PC-3 (cell line): ENCODE measurements at places on chromosomes 6 and 20. TPM values are rescaled to one million over a fixed set of nuclear protein-coding genes. Genes with fewer than 3 reads are reported as not detected.

SYCP2L gene
- 0.07 and 2.4 TPM in 2 replicates for total RNA-seq

SLC13A3 gene
- total RNA-seq, result not detected in 2 replicates

SLC16A10 gene
- total RNA-seq, result 0.69 and 2.9 TPM in 2 replicates

SLC4A11 gene
- total RNA-seq, result 23.7 and 26.8 TPM in 2 replicates

SDCBP2 gene
- total RNA-seq, result 14.4 and 25.5 TPM in 2 replicates

LRRN4 gene
- 0.44 TPM in 1 of 2 replicates, not detected in the other for total RNA-seq

PSORS1C1 gene
- 2.0 and 5.5 TPM in 2 replicates for total RNA-seq

- H3K27ac ChIP-seq, result no peak overlapping the region
- no peak for DNase-seq
- no peaks in the 10 kb centered on the region for H3K36me3 ChIP-seq
These were observed 85.1 kb upstream of the CNKSR3 start for GRCh38 chr6:154595538-154595937.

GRCh38 chr6:133799043-133799442 is 89.9 kb upstream of the TCF21 start:
- H3K27ac ChIP-seq, result no peak overlapping the region
- DNase-seq, result no peak
- no peaks in the 10 kb centered on the region for H3K4me1 ChIP-seq
- no peaks in the 10 kb centered on the region for H3K27me3 ChIP-seq
- H3K4me3 ChIP-seq, result no peak overlapping the region

GRCh38 chr20:43508106-43508505 is 609 bp downstream of the L3MBTL1 start:
- H3K36me3 ChIP-seq, result no peaks in the 10 kb centered on the region
- peak overlapping the region; percentile 85 for H3K4me3 ChIP-seq
- no peak overlapping the region for H3K27ac ChIP-seq
- DNase-seq, result peak; percentile 22
- H3K4me1 ChIP-seq, result peaks cover 7% of the 10 kb centered on the region

DNA sequence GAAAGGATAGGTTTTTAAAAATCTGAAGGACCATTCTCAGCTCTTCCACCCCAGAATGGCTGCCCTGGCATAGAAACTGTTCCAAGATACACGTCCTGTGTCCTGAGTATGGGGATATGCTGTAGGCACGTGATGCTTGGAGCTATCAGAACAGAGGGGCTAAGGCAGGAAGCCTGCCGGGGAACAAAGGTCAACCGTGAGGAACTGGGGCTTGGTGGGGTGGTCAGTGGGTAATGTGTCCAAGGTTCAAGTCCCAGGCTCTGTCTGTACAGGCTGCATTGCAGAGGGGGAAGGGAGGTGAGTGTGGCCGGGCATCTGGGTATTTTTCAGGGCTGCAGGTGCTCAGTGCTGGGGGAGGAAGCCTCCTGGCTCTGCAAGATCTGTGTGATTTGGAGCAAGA is 479.6 kb upstream of the CHD6 start:
- H3K27ac ChIP-seq, result no peak overlapping the region
- no peaks in the 10 kb centered on the region for H3K27me3 ChIP-seq
- DNase-seq, result no peak
- no peaks in the 10 kb centered on the region for H3K4me1 ChIP-seq
- no peaks in the 10 kb centered on the region for H3K36me3 ChIP-seq

DNA sequence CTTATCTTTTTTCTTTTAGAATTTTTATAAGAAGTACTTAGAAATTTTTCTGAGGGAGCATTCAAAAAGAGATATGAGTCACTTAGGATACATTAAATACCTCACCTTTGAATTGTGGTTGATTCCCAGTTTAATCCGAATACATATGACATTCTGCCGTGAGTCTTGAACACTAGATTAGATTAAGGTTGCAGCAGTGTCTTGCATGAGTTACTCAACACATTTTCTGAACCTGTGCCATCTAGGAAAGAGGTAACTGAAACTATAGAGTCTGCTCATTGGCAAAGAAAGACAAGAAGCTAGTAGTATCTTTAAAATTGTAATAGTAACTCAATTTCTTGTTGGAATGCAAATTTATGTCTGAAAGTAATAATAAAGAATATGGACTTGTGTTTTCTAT is 14.9 kb downstream of the PEX3 start:
- H3K27me3 ChIP-seq, result no peaks in the 10 kb centered on the region
- no peaks in the 10 kb centered on the region for H3K36me3 ChIP-seq
- no peak overlapping the region for H3K27ac ChIP-seq
- H3K4me3 ChIP-seq, result no peak overlapping the region

- H3K27ac ChIP-seq, result no peak overlapping the region
- DNase-seq, result peak; percentile 64
- peaks cover 60% of the 10 kb centered on the region for H3K27me3 ChIP-seq
These were observed 31.5 kb downstream of the CFAP61 start for GRCh38 chr20:20083807-20084206.

- no peaks in the 10 kb centered on the region for H3K27me3 ChIP-seq
- peaks cover 14% of the 10 kb centered on the region for H3K4me1 ChIP-seq
- no peak overlapping the region for H3K27ac ChIP-seq
- peaks cover 28% of the 10 kb centered on the region; the same call in 1 of the 2 replicates for H3K36me3 ChIP-seq
- no peak for DNase-seq
These were observed 13.2 kb upstream of the APCDD1L start for GRCh38 chr20:58528412-58528811.

DNA sequence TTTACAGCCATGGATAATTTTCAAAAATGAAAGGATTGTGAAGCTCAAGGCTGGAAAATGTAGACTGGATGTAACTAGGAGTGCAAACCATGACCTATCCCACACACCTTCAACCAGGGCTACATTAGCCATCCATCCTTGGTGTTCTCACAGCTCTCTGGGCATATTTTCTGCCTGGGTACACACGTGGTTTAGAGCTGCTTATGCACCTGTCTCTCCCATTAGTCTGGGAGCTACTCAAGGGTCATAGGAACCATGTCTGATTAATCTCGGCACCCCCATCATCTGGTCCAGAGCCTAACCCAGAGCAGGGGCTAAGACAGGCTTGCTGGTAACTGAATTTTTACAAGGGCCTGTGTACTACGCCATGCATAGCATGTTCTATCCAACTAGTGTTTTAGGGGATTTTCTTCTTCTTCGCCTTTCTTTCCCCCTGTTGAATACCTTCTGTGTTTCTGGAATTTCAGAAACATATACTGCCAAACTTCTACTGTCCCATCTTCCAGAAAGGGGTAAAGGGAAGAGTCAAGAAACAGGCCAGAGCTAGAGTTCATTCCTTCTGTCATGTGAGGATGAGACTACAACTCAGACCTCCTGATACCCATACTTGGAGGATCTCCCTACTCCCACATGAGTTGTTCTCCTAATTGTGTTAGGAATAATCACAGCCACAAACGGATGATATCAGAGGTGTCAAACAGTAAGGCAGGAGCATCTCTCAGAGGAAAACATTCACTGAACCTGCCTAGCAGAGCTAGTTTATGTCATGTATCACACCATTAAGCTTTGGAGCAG is 25.4 kb upstream of the FAM83C start:
- no peak for DNase-seq
- H3K27me3 ChIP-seq, result no peaks in the 10 kb centered on the region

- H3K4me1 ChIP-seq, result no peaks in the 10 kb centered on the region
These were observed 19.5 kb downstream of the FHL5 start for GRCh38 chr6:96582436-96582835.

- H3K4me3 ChIP-seq, result no peak overlapping the region
- peaks cover 43% of the 10 kb centered on the region for H3K27me3 ChIP-seq
- no peaks in the 10 kb centered on the region for H3K36me3 ChIP-seq
- DNase-seq, result no peak
- H3K27ac ChIP-seq, result no peak overlapping the region
These were observed 66.8 kb downstream of the TBC1D7 start for GRCh38 chr6:13261464-13261994.

- H3K27me3 ChIP-seq, result peaks cover 16% of the 10 kb centered on the region
- H3K36me3 ChIP-seq, result no peaks in the 10 kb centered on the region
- DNase-seq, result no peak
- no peak overlapping the region for H3K4me3 ChIP-seq
These were observed 17.1 kb downstream of the FOXF2 start for GRCh38 chr6:1406306-1407072.

DNA sequence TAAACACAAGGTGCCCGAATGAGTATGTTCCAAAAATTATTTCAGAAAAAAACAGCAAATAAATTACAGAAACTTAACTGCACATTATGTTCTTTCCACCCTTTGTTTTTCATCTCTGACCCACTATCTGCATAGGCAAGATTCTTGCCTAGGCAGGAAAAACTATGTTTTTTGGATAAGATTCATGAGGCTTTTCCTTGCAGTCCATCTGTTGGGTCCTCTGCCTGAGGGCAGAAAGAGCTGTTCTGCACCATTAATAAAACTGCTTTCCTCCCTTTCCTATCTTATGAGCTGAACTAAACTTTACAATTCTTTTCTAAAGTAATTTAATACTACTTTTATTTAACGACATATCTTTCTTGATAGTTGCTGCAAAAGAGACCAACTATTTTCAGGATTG is 21.1 kb downstream of the ENPP1 start:
- no peak overlapping the region for H3K4me3 ChIP-seq
- peaks cover 10% of the 10 kb centered on the region for H3K4me1 ChIP-seq
- no peaks in the 10 kb centered on the region for H3K36me3 ChIP-seq
- no peak overlapping the region for H3K27ac ChIP-seq

DNA sequence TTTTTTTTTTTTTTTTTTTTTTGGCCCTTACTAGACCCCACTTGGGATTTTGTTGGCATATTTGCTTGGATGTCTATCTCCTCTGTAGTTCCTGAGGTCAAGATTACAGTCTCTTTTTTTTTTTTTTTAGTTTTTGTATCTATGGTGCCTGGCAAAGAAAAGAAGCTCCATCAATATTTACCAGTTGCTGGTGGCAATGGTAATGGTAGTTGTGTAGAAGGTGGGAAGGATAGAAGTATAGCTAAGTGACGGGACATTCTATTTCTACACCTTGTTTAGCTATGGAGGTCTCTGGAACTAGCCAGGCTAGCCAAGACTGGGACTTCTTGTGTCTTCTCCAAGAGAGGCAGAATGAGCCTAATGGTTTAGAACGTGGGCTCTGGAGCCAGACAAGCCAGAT is 42.2 kb upstream of the TNFAIP3 start:
- H3K4me3 ChIP-seq, result no peak overlapping the region
- DNase-seq, result no peak
- H3K27ac ChIP-seq, result no peak overlapping the region
- no peaks in the 10 kb centered on the region for H3K27me3 ChIP-seq
- H3K4me1 ChIP-seq, result peaks cover 19% of the 10 kb centered on the region

- H3K27ac ChIP-seq, result no peak overlapping the region
- H3K27me3 ChIP-seq, result peaks cover 30% of the 10 kb centered on the region
- peaks cover 9% of the 10 kb centered on the region for H3K4me1 ChIP-seq
These were observed 258.1 kb downstream of the ZNF217 start for GRCh38 chr20:53335555-53335954.

GRCh38 chr6:35376281-35376680 is 33.9 kb downstream of the PPARD start:
- no peak overlapping the region for H3K27ac ChIP-seq
- H3K4me1 ChIP-seq, result peaks cover 12% of the 10 kb centered on the region
- no peaks in the 10 kb centered on the region for H3K27me3 ChIP-seq
- H3K36me3 ChIP-seq, result peaks cover 11% of the 10 kb centered on the region; the same call in 1 of the 2 replicates
- DNase-seq, result no peak

DNA sequence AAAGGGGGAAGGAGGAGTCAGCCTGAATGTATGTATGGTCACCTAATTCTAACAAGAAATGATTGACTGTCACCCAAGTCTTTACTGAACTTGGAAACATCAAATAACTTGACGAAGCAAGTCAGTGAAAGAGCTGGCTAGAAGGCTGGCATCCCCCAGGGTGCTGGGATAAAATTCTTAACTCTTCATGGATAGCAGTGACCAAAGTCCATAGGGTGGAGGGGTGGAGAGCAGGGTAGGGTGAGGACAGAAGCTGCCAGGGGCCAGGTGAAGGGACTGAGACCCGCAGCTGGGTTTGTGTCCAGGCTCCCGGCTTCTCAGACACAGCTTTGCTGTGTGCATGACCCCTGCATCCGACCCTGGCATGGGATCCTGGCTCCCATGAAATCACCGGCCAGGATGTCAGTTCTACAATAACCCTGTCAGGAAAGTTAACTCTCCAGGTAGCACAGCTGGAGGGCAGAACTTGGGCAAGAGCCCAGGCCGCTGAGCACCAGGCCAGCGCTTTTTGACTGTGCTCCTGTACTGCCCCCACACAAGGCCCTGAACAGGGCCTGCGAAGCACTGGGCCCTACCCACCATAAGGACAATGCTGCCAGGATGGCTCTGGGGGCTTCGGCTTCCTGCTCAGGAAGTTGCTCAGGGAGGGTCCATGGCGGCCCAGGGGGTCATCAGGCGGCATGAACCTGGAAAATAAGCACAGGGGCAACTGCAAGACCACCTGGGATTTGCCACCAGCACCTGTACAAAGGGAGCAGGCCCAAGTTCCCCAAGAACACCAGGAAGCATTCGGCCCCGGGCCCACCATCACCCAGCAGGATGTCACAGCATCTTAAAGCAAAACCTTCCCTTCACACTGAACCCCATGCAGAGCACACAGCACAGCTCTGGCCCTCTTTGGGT is 32.5 kb downstream of the ZC3H12D start:
- no peaks in the 10 kb centered on the region for H3K27me3 ChIP-seq
- DNase-seq, result no peak
- no peak overlapping the region for H3K4me3 ChIP-seq
